ENCODE measurements at places on chromosomes 5 and 9. TPM values are rescaled to one million over a fixed set of nuclear protein-coding genes. Genes with fewer than 3 reads are reported as not detected.
A peak's percentile ranks its signal among the peaks of the same experiment; 100 is the strongest.

GRCh38 chr5:16827755-16828154, 108.3 kb downstream of the MYO10 start:
- DNase-seq, result no peak
- no peaks in the 10 kb centered on the region for H3K4me1 ChIP-seq
- no peaks in the 10 kb centered on the region for H3K36me3 ChIP-seq
- no peak overlapping the region for H3K4me3 ChIP-seq

DNA sequence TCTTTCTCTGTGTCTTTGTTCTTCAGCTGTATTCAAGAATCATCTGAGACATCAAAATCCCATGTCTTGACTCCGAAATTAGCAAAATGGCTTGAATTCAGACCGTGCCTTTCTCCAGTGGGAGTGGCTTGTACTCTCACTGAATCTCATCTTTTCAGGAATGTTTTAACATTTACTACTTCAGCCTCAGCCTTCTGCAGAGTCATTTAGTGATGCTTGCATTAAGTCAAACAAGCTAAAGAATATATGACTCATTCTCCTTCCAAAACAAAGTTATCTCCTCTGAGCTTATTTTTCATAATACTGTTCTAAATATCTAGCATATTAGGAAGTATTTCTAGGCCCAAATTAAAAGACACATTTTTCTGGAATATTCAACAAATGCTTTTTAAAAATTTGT, 205.3 kb downstream of the CDH10 start:
- no peak for DNase-seq
- H3K4me1 ChIP-seq, result no peaks in the 10 kb centered on the region
- H3K27ac ChIP-seq, result no peak overlapping the region
- H3K36me3 ChIP-seq, result no peaks in the 10 kb centered on the region
- no peaks in the 10 kb centered on the region for H3K27me3 ChIP-seq

DNA sequence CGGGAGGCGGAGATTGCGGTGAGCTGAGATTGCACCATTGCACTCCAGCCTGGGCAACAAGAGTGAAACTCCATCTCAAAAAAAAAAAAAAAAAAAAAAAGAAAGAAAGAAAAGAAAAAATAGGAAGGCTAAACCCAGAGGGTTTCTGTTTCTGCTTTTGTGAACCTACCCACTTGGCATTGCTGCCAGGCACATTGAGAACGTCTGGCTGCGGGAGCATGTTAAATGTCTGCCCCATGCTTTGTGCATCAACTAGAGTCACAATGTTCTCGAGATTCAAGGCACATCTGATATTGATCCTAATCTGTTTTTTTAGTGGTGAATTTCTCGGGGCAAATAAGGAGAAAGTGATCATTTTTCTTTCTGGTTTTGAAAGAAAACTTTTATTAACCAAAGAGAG, 2.8 kb downstream of the SLC25A25 start:
- no peaks in the 10 kb centered on the region for H3K36me3 ChIP-seq
- no peak for DNase-seq
- peaks cover 4% of the 10 kb centered on the region for H3K4me1 ChIP-seq
- no peak overlapping the region for H3K27ac ChIP-seq
- H3K4me3 ChIP-seq, result no peak overlapping the region

GRCh38 chr5:75510836-75511434, 494 bp downstream of the CERT1 start:
- H3K4me3 ChIP-seq, result peak overlapping the region; percentile 95
- no peak overlapping the region for H3K27ac ChIP-seq
- H3K27me3 ChIP-seq, result no peaks in the 10 kb centered on the region
- peaks cover 2% of the 10 kb centered on the region for H3K36me3 ChIP-seq

Gene PALM2AKAP2
- total RNA-seq, result 4.0 TPM

DNA sequence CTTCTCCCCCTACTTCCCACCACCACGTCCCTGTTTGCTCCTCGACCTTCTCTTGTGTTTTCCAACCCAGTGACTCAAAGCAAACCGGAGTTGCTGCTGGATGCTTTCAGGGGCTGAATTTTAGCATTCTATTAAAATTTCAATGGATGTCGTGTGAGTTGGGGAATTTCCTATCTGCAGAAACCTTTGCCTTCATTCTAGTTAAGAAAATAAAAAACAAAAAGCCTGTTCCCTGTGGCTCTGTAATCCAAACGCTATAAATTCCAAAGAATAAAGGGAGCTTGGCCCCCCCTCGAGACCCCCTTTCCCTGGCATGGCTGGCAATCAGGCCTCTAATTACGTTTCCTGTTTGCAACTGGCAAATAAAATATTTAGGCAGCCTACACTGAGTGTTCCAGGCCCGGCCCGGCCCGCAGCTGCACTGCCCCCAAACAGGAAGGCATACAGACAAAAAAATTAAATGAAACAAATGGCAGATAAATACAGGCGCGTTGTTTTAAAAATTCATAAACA, 139.4 kb upstream of the PPP1R26 start:
- no peaks in the 10 kb centered on the region for H3K36me3 ChIP-seq
- H3K27ac ChIP-seq, result peak overlapping the region; percentile 78
- peak overlapping the region; percentile 5 for H3K4me3 ChIP-seq
- H3K4me1 ChIP-seq, result 0 out of 2 replicates have a peak, but pooled peaks cover 3% of the 10 kb centered on the region
- peak; percentile 57 for DNase-seq

- H3K4me1 ChIP-seq, result peaks cover 2% of the 10 kb centered on the region
- no peaks in the 10 kb centered on the region for H3K27me3 ChIP-seq
- H3K36me3 ChIP-seq, result no peaks in the 10 kb centered on the region
- H3K4me3 ChIP-seq, result no peak overlapping the region
- no peak for DNase-seq
Measured at GRCh38 chr9:80382211-80382891, 810.6 kb downstream of the TLE4 start.

Gene MLANA
- not detected for total RNA-seq

Gene CBY3
- 1.6 TPM for total RNA-seq

Gene SLC34A1
- not detected for total RNA-seq

- DNase-seq, result no peak
- no peak overlapping the region for H3K4me3 ChIP-seq
- no peak overlapping the region for H3K27ac ChIP-seq
- H3K36me3 ChIP-seq, result no peaks in the 10 kb centered on the region
- no peaks in the 10 kb centered on the region for H3K27me3 ChIP-seq
- H3K4me1 ChIP-seq, result no peaks in the 10 kb centered on the region
Measured at GRCh38 chr9:88676644-88677043, 141.7 kb downstream of the NXNL2 start.

- no peak overlapping the region for H3K4me3 ChIP-seq
- no peaks in the 10 kb centered on the region for H3K4me1 ChIP-seq
- no peaks in the 10 kb centered on the region for H3K36me3 ChIP-seq
- no peak overlapping the region for H3K27ac ChIP-seq
- H3K27me3 ChIP-seq, result no peaks in the 10 kb centered on the region
Measured at GRCh38 chr5:17720071-17720470, 85.8 kb downstream of the TAF11L14 start.

Gene SEMA4D
- total RNA-seq, result 47.2 TPM

DNA sequence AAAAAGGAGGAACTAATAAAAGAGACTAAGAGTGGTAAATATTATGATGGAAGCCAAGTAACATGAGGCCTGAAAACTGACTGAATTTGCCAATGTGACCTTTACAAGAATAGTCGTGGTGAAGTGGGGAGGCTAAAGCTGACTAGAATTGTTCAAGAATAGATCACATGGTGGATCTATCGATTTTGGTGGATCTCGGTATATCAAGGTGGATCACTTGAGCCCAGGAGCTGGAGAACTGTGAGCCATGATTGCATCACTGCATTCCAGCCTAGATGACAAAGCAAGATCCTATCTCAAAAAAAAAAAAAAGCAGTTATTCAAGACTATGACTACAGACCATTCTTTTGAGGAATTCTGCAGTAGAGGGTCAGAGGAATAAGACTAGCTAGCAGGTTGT, 15.1 kb downstream of the ERMP1 start:
- no peak for DNase-seq
- no peak overlapping the region for H3K27ac ChIP-seq
- H3K27me3 ChIP-seq, result no peaks in the 10 kb centered on the region
- H3K4me3 ChIP-seq, result no peak overlapping the region

Gene TPPP
- total RNA-seq, result 0.48 TPM

GRCh38 chr5:124581738-124582560, 164.5 kb downstream of the ZNF608 start:
- H3K27me3 ChIP-seq, result no peaks in the 10 kb centered on the region
- H3K4me3 ChIP-seq, result peak overlapping the region; percentile 35
- H3K36me3 ChIP-seq, result peaks cover 21% of the 10 kb centered on the region
- H3K4me1 ChIP-seq, result peaks cover 24% of the 10 kb centered on the region
- H3K27ac ChIP-seq, result no peak overlapping the region

- no peaks in the 10 kb centered on the region for H3K27me3 ChIP-seq
- H3K4me1 ChIP-seq, result no peaks in the 10 kb centered on the region
- no peak overlapping the region for H3K27ac ChIP-seq
- H3K4me3 ChIP-seq, result no peak overlapping the region
- DNase-seq, result no peak
Measured at GRCh38 chr5:9045946-9046345, 499.9 kb downstream of the SEMA5A start.

DNA sequence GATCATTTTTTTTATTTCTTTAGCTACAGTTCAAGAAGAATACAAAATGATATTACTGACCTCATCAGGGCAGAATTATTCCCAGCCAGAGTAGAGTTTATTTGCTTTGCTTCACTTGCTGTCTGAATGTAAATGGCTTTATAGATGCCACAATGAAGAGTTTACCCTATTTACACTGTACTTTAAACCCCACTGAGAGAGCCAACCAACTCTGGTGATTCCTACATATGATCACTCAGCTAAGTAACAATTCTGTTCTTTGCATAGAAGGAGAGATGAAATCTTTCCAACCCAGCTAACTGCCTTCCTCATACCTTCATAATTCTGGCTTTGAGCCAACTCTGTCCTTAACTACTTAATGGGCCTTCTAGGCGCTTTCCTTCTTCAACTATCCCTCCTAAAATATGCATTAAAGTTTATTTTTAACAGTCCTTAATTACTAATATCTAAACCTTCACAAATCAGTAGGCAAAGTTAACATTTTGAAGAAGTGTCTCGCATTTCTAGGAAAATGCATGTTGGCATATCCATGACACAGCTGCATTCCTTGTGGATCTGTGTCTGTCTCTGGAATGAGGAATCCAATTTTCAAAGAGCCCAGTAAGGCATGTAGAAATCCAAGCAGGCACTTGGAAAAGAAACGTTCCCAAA, 284.8 kb upstream of the GRAMD2B start:
- no peak overlapping the region for H3K27ac ChIP-seq
- H3K36me3 ChIP-seq, result no peaks in the 10 kb centered on the region
- DNase-seq, result no peak
- H3K27me3 ChIP-seq, result no peaks in the 10 kb centered on the region
- H3K4me1 ChIP-seq, result peaks cover 3% of the 10 kb centered on the region

GRCh38 chr5:35153375-35153932, 76.8 kb downstream of the PRLR start:
- peaks cover 2% of the 10 kb centered on the region for H3K36me3 ChIP-seq
- no peak overlapping the region for H3K27ac ChIP-seq
- no peak overlapping the region for H3K4me3 ChIP-seq
- no peaks in the 10 kb centered on the region for H3K4me1 ChIP-seq
- H3K27me3 ChIP-seq, result no peaks in the 10 kb centered on the region

DNA sequence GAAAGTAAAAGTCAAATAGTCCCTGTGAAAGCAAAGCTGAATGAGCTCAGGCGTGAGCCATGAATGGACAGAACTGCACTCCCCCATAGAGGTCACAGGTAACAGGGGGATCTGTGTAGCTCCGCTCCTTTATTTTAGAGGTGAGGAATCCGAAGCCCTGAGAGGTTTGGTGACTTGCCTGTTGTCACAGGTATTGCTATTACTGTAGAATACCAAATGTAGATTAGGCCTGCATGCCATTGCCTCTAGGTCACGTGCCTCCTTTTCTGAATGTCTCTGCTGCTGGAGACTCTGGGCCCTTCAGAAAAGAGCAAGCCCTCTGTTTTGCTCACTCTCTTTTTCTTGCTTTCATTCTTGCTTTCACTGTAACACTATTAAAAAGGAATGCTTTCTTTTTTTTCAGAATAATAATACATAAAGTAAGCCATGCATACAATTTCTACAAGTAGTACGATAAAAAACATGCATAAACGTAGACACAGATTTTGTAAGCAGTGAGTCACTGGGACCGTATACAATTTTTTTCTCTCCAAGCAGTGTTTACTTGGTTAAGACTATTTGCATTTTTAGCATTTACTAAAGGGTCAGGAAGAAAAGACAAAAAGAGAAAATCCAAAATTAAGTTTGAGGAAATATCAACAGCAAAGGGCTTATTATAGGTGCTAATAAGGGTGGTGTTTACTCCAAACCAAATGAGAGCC, 568.7 kb upstream of the ADAMTS16 start:
- no peaks in the 10 kb centered on the region for H3K36me3 ChIP-seq
- H3K27me3 ChIP-seq, result no peaks in the 10 kb centered on the region
- H3K4me3 ChIP-seq, result no peak overlapping the region
- H3K27ac ChIP-seq, result no peak overlapping the region
- no peaks in the 10 kb centered on the region for H3K4me1 ChIP-seq

- H3K27me3 ChIP-seq, result no peaks in the 10 kb centered on the region
- H3K4me3 ChIP-seq, result no peak overlapping the region
- no peak for DNase-seq
Measured at GRCh38 chr5:56358703-56359681, 125.9 kb upstream of the ANKRD55 start.

Gene TERT
- total RNA-seq, result 15.5 TPM

Gene SLC36A2
- 0.07 TPM for total RNA-seq

GRCh38 chr5:121503111-121503840, 348.4 kb upstream of the FTMT start:
- no peaks in the 10 kb centered on the region for H3K27me3 ChIP-seq
- no peak overlapping the region for H3K4me3 ChIP-seq
- DNase-seq, result peak; percentile 56
- peaks cover 6% of the 10 kb centered on the region for H3K4me1 ChIP-seq

- no peak for DNase-seq
- no peaks in the 10 kb centered on the region for H3K27me3 ChIP-seq
- H3K4me1 ChIP-seq, result no peaks in the 10 kb centered on the region
- no peak overlapping the region for H3K4me3 ChIP-seq
- H3K27ac ChIP-seq, result no peak overlapping the region
Measured at GRCh38 chr5:123449424-123449974, 26.3 kb upstream of the CEP120 start.

DNA sequence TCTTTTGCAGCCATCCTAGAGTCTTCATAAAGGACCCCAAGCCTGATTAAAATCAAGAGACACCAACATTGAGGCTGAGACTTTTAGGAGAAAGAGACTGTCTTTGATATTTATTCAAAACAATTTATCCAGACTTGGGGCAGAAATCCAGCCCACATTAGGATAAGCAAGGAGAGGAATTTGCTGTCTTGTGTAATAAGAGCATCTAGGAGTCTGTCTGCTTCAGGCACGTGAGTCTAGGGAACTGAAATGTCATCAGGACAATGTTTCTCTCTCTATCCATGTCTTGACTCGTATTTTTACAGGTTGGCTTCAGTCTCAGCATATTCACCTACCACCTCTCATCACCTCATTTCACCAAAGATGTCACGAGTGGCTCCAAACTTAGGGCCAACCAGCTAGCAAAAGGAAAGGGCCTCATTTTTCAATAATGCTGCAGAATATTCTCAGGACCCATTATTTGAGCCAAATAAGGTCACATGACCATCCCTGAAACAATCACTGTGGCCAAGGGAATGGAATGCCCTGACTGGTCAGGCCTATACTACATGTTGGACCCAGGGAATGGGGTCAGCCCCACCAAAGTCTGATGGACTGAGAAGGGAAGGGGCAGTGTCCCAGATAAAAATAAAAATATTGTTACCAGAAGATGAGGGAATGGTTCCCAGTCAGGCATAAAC, 70.3 kb upstream of the SAP30L start:
- no peak overlapping the region for H3K4me3 ChIP-seq
- no peak for DNase-seq
- no peak overlapping the region for H3K27ac ChIP-seq
- H3K36me3 ChIP-seq, result peaks cover under 1% of the 10 kb centered on the region
- no peaks in the 10 kb centered on the region for H3K27me3 ChIP-seq

Gene NFIB
- 13.3 TPM for total RNA-seq

Gene SFXN1
- 97.2 TPM for total RNA-seq
